Adipocyte (in vitro differentiated cells): ENCODE measurements at places on chromosomes 13 and 19.

DNA sequence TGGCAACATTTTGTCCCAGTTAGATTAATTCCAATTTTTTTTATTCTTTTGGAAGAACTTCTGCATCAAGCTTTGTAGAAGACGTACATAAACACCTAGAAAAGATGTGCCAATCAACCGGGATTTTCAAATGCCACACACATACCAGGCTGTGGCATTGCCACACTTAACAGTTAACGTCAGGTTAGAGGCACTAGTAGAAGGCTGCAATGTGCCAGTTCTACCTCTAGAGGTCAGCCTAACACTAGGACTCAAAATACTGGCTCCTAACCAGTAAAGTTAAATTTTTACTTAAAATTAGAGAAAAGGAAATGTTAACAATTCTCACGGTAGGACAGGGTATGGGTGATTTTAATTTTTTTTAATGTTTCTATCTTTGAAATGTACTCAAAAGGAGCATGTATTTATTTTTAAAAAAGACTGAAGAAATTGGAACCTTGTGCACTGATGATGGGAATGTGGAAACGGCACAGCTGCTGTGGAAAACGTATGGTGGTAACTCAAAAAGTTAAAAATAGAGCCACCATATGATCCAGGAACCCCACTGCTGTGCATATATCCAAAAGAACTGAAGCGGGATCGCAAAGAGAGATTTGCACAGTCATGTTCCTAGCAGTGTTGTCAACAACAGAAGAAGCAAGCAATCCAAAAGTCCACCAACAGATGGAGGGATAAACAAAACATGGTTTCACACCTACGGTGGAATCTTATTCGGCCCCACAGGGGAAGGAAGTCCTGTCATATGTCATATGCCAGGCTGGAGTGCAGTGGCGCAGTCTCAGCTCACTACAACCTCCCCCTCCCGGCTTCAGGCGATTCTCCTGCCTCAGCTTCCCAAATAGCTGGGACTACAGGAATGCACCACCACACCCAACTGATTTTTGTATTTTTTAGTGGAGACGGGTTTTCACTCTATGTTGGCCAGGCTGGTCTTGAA, 30.3 kb downstream of the CRYL1 start:
- peak; percentile 87 for DNase-seq

- peak; percentile 85 for DNase-seq
Measured at GRCh38 chr13:37618554-37618953, 20.0 kb upstream of the POSTN start.

- DNase-seq, result peak; percentile 45
Measured at GRCh38 chr19:13160557-13160956, 10.3 kb downstream of the IER2 start.

DNA sequence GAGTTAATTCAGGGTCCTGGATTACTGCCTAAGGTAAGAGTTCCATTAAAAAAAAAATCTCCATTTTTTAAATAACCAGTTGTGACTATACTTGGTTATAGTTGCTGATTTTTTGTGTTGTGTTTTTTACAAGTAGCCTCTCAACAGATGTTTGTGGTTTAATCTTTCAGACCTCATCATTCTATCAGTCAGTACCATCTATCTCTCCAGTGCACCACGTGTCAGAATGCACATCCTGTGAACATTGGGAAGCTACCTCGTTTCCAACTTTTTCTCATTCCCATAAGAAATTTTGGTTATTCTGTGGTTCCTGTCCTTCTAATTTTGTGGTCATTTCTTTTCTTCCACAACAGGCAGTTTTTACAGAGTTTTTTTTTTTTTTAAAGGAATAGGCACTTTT, 39.2 kb downstream of the WDFY2 start:
- no peak for DNase-seq

- no peak for DNase-seq
Measured at GRCh38 chr13:108428691-108429090, 159.2 kb downstream of the TNFSF13B start.

- DNase-seq, result no peak
Measured at GRCh38 chr19:14055396-14055795, 6.5 kb downstream of the PALM3 start.

- no peak for DNase-seq
Measured at GRCh38 chr13:43816401-43816889, 29.7 kb upstream of the ENOX1 start.

GRCh38 chr13:78659450-78659730, 435 bp upstream of the OBI1 start:
- DNase-seq, result no peak

DNA sequence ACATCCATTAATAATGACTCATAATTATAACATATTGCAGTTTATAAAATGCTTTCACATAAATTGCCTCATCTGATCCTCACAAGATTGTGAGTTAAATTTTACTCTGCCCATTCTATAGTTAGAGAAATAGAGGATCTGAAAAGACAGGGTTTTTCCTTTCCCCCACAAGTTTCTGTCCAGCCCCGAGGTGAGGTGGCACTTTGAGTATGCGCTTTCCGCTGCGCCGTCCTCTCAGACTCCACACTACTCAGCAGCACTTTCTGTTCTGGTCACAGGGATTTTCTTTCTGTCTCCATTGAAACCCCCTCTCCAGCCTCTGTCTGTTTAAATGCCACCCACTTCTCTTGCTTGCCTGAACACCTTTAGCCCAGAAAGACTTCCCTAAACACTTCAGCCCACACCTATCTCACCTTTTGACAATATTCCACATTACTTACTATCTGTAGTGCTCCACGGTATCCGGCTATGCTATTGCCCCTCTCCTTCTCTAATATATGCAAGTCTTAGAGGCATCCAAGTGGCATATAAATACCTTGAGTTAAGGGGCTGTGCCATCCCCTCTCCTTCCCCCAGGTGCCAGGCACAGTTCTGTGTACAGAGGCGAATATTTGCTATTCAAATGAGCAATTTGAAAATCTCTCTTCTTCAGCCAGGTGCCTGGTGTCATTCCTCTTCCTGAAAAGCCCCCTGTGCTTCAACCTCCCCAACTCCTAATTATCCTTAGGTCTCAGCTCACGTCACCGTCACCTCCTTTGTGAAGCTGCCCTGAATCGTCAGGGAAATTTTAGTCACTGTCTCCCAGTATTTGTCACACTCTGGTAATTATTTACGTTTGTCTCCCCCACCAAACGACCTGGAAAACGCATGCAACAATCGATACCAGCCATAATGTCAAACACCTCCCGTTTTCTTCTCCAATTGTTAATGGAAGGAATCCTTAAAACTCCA, 268.7 kb downstream of the NHLRC3 start:
- DNase-seq, result no peak

DNA sequence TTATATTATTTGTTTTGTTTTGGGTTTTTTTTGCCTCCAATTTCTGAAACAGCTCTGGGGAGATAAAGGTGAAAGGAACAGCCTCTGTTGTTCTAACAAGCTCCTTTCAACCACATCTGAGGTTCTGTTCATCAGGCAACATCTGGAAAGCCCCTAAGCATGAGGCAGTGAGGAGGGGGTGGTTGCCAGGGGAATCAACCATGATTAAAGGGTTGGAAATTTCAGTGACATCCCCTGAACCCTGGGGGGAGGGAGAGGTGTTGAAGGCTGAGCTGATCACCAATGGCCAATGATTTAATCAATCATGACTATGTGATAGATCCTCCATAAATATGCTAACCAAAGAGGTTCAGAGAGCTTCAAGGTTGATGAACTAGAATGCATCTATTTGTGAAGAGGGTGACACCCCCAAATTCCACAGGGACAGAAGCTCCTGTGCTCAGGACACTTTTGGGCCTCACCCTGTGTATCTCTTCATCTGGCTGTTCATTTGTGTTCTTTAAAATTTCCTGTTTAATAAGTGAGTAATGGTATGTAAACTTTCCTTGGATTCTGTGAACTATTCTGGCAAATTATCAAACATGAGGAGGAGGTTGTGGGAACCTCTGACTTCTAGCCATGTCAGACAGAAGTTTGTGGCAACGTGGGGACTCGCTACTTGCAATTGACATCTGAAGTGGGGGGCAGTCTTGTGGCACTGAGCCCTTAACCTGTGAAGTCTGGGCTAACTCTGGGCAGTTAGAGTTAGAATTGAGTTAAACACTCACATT, 221.3 kb downstream of the NHLRC3 start:
- DNase-seq, result no peak

- no peak for DNase-seq
Measured at GRCh38 chr13:41025518-41025917, 6.4 kb upstream of the ELF1 start.

GRCh38 chr19:30293051-30293785, 79.0 kb upstream of the ZNF536 start:
- DNase-seq, result no peak

DNA sequence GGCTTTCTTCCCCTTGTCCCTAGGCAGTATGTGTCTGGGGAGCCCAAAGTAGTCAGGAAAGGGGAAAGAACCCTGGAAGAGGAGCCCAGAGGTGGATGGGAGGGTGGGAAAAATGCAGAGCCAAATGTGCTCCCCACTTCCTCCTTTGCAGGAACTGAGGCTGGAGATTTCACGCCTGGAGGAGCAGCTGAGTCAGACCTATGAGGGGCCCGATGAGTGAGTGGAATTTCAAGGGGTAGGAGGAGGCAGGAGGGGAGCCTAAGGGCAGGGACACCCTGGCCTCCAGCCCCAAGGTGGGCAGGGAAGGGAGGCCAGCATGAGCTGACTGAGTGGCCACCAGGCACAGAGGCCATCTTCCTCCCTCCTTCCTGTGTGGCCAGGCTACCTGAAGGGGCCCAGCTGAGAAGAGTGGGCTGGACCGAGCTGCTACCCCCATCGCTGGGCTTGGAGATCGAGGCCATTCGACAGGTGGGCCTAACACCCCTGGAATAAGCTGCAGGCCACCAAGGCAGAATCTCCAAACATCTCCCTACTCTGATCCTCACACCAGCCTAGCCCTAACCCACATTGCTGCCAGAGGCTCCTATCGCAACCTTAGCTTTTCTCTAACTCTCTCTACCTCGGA, 14.3 kb downstream of the PTH2 start:
- DNase-seq, result no peak

DNA sequence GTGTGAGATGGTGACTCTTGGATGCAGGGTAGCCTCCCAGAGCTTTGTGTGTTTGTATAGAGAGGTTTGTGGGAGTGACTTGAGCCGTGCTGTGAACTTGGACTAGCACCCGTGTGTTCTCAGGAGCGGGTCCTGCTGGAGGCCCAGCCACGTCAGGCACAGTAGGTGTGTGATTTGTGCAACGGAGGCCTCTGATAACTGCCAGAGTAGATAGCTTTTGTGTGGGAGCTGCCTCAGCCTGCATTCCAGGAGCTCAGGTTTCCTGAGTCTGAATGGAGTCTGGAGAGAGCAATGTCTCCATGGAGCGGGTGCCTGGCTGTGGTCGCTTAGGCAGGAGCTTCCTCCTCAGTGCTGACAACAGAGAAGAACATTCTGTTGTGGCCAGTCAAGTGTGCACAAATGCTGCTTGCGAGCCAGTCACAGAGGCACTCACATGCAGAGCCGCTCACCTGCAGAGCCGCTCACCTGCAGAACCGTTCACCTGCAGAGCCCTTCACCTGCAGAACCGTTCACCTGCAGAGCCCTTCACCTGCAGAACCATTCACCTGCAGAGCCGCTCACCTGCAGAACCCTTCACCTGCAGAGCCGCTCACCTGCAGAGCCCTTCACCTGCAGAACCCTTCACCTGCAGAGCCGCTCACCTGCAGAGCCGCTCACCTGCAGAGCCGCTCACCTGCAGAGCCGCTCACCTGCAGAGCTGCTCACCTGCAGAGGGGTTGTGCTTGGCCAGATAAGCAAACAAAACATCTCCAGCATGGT, 32.6 kb downstream of the TFDP1 start:
- peak; percentile 17 for DNase-seq

DNA sequence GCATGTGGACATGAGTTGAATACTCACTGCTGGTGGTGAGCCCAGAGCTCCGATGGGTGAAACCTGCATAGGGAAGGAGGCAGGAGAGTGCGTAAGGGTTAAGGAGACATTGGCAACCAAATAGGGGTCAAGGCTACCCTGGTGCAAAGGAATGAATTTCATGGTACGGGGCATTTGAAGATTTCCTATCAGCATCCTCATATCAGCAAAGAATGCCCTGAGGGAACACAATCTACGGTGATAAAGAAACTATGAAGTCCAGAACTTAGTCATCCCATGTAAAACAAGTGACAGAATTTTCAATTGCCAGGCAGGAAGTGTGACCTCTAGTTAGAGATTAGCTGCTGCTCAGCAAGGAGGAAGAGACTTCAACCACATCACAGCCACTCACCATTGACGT, 64.9 kb downstream of the MBD3L1 start:
- DNase-seq, result no peak

- DNase-seq, result no peak
Measured at GRCh38 chr19:30116984-30117555, 175.0 kb downstream of the URI1 start.

- no peak for DNase-seq
Measured at GRCh38 chr19:18840288-18841267, 8.8 kb downstream of the UPF1 start.

DNA sequence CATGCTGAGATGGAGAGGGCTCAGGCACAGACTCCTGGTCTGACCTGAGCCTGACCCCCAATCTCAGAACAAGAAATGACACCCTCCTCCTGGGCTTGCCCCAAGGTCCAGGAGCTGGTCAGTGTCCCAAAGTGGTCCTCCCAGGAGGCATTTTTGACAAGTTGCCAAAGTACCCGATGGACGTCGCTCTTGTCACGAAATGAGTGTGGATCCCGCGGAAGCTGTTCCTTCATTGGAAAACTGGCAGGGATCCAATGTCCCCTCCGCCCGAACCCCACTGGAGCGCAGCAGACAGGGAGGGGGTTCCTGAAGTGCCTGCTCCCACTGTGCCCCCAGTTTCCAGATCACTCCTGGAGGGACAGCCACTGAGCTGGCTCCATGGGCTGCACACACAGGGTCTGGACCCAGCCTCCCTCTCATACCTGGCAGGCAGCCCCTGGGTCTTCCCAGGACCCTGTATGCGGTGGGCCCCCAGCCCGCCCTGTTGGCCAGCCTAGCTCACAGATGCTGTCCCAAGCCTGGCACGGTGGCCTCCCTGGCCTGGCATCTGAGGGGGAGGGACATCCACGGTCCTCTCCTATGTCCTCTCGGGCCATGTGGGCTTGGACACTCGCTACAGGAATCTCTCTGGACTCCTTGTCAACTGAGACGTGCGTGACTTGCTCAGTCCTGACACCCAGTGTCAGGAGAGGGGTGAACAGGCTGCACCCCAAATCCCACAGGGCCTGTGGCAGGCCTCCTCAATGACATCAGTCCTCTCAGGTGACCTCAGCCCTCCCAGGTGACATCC, 12.8 kb upstream of the ZNF14 start:
- no peak for DNase-seq

DNA sequence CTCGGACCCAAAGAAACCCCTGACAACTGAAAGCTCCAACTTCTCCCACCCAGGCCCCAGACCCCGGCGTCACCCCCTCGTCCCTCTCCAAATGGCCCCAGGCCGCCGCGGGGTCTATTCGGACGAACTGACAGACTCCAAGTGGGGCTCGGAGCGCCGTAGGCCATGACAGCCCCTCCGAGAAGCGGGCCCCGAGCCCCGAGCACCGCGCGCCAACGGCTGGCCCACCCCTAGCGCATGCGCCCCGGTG, 360 bp downstream of the DDX39A start:
- DNase-seq, result peak; percentile 93
